ENCODE measurements at places on chromosomes 6 and 20.

GRCh38 chr6:141641406-141641805 is 491.3 kb upstream of the GJE1 start:
- DNase-seq: no peak

GRCh38 chr6:152313542-152314482 is 323.4 kb downstream of the SYNE1 start:
- DNase-seq: peak; percentile 42

DNA sequence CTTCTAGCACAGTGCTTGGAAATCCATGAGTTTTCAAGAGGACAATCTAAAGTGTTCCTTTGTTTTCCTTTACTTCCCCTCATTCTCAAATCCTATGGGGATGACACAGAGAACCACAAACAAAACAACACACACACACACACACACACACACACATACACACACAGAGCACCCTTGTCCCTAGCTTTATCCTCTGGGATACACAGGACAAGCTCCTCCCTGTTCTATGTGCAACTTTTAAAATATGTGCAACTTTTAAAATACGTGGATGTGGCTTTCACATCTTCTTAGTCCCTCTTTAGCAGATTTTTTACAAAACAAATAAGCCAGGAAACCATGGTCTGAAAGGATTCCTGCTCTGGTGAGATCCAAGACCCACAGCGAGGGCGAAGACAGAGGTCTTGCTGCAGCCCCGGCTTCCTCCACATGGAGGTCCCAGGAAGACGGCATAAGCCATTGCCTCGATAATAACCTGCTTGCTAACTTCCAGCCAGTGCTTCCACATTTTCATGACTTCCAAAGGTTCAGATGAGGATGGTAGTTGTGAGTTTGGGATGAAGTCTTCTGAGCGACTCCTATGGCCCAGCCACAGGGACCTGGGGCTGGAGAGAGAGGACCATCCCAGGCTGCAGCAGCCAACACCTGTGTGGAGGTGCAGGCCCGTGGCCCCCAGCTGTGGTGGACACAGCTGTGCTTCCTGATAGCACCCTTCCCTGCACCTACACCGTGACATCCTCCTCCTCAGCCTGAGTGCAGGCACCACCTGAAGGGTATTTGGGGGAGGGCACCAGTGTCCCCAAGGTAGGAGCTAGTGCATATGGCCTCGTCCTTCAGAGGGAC is 62.8 kb upstream of the CD93 start:
- DNase-seq: no peak

GRCh38 chr20:36819659-36820058 is 46.1 kb upstream of the DSN1 start:
- DNase-seq: no peak

- DNase-seq: no peak
Observed at GRCh38 chr6:13466304-13467215, 20.8 kb downstream of the GFOD1 start.

GRCh38 chr6:36840432-36841403 is 1.5 kb upstream of the CPNE5 start:
- DNase-seq: no peak

DNA sequence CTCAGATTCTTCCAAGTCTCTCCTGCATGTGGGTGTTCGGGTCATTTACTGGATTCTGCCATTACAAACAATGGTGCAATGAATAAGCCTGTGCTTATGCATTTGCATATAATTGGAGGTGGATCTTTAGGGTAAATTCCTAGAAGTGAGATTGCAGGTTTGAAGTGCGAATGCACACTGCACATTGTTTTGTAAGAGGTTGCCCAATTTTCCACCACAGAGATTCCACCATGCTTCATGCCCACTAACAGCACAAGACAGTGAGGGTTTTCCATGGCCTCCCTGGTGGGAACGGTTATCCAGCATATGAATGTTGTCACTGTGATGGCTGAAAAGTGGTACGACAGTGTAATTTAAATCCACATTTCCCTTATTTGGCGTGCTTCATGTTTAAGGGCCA is 178.8 kb upstream of the PMEPA1 start:
- no peak for DNase-seq

- peak; percentile 22 for DNase-seq
Observed at GRCh38 chr6:624979-625378, 31.9 kb downstream of the HUS1B start.

DNA sequence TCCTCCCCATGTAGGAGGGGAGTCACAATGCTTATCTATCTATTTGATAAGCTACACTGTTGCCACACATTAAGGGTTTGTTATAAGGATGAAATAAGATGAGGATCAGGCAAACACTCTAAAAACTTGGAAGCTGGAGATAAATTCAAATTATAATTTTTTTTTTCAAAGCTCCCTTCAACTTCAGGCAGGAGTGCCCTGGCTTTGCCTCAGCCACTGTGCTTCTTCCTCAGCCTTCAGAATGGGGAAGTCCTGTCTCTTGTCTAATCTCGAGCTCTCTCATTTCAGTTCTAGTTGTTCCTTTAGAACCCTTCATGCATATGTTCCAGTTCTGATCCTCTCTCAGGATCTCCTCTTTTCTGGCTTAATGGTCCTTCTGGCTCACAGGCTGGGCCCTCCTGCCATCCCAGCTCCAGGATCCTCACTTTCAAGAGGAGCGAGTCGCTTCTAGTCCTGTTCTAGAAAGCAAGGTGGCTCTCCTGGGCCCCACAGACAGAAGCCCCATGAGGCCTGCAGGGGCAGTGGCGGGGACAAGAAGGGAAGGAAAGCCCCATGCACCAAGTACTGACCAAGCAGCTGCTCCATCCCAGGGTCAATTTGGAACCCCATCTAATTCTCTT is 164.3 kb downstream of the VEGFA start:
- no peak for DNase-seq

DNA sequence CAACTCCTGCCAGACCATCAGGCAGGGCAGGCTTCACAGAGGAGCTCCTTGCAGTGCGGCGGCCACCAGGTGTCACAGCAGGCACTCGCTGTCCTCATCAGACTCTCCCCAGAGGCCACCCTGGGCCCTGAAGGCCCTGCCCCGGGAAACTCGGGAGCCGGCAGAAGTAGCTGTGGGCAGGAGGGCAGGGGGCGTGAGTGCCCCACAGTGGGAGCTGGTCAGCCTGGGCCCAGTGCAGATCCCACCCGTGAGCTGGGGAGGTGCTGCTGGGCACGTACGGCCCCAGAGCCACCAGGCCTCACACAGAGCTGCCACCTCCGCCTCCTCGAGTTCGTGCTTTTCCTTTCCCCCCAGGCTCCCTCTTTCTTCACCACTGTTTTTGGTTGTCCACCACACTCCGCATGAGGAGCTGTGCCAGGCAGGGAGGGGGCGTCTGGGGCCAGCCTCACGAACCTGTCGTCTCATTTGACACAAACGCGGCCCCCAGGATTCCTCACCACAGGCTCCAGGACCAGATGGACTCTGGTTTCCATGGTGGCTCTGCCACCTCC is 33.8 kb downstream of the FRMD1 start:
- no peak for DNase-seq

All from fibroblast of skin of right quadriceps (primary cell).